Stimulated activated CD4-positive, alpha-beta T cell treated with anti-CD3 and anti-CD28 coated beads, Interleukin-15, amount 100 ng/mL, for 24 hours (primary cell): ENCODE measurements at places on chromosomes 5 and 9.

- peak; percentile 25 for DNase-seq
These were observed 96.3 kb downstream of the CD180 start for GRCh38 chr5:67100301-67100700.

DNA sequence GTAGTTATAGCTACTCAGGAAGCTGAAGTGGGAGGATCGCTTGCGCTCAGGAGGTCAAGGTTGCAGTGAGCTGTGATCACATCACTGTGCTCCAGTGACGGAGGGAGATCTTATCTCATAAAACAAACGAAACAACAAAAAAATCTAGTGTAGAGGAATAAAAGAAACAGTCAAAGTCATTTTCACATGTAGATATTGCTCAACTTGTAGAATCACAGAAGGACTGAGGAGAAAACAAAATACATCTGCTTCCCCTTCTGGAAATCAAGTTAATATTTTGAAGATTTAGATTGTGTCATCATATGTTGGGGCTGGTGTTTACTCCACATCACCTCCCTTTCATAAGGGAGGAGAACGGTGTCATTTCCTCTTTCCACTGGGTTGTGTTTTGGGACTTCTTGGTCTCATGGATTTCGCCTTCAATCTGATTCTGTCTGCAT is 8.2 kb upstream of the SLC46A2 start:
- no peak for DNase-seq

DNA sequence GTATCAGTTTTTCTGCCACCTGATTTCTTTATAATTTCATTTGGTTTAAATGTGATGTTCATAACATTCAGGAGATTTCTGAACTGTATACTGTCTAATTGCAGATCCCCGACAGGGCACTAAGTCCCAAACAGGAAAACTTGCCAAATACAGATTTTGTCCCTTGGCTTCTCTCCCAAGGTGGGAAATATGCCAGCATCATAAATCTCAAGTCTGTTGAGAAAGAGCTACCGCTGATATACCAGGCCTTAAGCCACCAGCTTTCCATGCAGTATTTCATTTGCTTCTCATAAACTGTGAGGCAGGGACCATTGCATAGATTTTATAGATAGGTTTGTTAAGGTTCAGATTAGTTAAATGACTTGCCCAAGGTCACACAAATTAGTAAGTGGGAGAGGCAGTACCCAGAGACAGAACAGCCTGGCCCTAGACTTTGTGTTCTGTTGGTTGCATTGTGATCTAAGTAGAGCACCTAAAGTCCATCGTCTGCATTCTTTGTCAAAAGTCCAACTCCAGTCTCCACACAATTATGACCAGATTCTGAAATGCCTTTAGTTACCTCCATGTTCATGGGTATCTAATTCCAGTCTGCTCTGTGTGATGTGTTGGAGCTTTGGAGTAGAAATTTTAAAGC is 16.2 kb downstream of the GPR21 start:
- DNase-seq = no peak

- DNase-seq = no peak
These were observed 48.1 kb downstream of the DIAPH1 start for GRCh38 chr5:141570655-141571054.

DNA sequence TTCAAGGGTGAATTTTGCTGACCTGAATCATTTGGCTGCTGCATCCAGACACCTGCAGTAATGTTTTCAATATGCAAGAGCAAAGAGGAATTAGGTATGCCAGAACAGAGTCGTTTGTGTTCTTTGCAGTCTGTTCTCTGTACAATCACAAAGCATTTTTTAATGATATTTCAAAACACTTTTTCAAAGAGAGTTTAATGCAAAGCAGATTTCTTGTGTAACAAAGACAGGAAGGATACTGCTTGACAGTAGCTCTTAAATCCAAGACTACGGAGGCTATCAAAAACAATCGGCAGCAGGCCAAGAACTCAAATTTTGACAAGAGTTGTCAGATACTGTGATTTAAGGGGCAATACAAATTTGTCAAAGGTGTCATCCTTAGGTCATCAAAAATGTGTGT is 341.9 kb downstream of the GADD45G start:
- DNase-seq = no peak

GRCh38 chr5:132557478-132558172 is 848 bp downstream of the RAD50 start:
- peak; percentile 59 for DNase-seq

- no peak for DNase-seq
These were observed 3.0 kb downstream of the NUDT2 start for GRCh38 chr9:34332076-34332964.

- DNase-seq = no peak
These were observed 303.9 kb downstream of the TENT4A start for GRCh38 chr5:7016999-7017747.

- DNase-seq = no peak
These were observed 25.9 kb upstream of the ANKRD55 start for GRCh38 chr5:56259002-56259511.

- no peak for DNase-seq
These were observed 66.1 kb upstream of the STK32A start for GRCh38 chr5:147168578-147169327.
